Suppressor macrophage treated with lipopolysaccharide for 4 hours (primary cell): ENCODE measurements at places on chromosomes 6 and 20.
A peak's percentile ranks its signal among the peaks of the same experiment; 100 is the strongest.

DNA sequence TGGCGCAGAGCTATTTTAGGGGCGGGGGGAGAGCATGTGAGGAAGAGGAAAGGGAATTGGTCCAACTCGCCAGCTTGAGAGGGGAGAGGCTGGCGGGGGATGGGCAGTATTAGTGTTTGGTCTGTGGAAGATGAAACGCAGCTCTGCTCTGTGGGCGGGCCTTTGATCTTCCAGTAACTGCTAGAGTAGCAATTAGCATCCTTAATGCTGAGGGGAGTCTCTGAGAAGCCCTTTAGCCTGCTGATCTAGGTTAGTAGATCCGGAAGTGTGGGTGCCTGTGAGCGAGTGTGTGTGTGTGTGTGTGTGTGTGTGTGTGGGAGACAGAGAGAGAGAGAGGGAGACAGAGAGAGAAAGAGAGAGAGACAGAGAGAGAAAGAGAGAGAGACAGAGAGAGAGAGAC, 117.2 kb upstream of the BACH2 start:
- no peak for DNase-seq

DNA sequence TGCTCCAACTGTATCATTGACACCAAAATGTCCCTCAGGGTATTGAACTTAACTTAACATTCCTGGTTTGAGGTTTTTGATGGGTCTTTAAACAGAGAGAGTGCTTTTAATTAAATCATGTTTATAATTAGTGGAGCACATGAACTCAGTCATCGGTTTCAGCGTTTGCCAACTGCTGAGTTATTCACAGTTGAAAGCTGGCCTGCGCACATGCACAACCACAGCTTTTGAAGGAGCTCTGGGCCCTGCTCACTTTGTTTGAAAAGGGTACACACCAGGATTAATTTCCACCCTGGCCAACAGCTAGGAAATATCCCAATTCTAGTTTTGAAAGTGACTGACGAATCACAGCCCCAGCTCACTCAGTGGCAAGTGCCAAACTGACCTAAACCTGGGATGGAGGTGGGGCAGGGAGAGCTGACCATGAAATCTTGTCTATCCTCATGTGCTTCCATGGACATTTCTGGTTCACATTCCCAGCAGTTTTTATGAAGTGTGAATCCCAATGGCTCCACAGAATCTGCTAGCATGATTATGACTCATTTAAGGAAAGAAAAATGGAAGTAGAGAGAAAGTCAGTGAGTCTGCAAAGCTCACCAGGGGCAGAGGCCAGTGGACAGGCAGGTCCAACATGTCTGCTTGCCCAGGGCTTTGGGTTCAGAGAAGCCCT, 247.8 kb downstream of the FNDC1 start:
- no peak for DNase-seq

GRCh38 chr6:15244620-15245360, 1.1 kb upstream of the JARID2 start:
- DNase-seq = peak; percentile 61

GRCh38 chr6:134245041-134245440, 72.9 kb downstream of the SGK1 start:
- DNase-seq = no peak

DNA sequence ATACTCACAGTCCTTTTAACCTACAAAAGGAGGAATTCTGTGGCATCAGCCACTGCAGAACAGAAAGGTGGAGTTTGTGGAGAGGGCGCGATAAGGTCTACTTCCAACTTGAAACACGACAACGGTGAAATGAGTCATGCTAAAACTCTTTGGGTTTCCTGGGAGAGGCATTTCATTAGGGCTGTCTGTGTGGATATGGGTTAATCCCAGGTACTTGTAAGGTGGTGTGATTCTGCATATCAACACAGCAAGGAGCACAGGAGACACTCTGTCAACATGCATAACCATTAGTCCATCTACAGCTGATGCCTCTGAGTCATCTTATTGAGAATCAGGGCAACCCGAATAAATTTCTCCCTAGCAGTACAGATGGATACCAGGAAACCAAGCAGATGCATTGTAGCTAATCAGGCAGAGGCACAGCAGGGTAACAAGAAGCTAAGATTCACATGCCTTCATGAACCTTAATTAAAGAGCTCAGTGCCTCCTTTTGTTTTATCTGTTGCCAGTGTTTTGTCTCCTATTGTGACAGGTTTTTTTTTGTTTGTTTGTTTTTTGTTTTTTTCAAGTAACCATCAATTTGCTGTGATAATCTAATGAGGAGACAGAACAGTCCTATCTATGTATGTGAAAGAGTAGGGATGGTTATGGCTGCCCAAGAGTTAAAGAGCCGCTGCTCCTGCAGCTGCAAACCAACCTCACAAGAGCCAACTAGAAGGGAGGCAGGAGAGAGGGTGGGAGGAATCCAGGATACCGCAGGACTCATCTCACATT, 315.8 kb upstream of the SOX4 start:
- DNase-seq = no peak

GRCh38 chr20:10610251-10610650, 63.5 kb downstream of the JAG1 start:
- peak; percentile 49 for DNase-seq

- DNase-seq = peak; percentile 75
Observed at GRCh38 chr6:105484238-105485161, 81.6 kb upstream of the PREP start.

DNA sequence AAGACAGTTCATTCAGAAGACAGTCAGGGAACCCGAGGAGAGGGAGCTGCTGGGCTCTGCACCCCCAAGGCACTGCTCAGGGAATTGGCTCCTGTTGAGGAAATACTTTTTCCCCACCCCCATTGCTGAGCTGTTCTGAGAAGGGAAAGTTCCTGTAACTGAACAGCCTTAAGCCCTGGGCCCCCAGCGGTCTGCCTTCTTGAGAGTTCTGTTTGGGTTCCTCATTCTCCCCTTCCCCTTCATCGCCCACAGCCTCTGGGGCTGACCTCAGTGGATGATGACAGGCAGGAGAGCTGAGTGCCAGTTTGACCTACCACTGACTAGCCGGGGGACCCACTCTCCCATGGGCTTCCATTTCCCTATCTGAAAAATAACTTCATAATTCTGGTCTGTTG, 10.7 kb downstream of the HCK start:
- peak; percentile 98 for DNase-seq

- DNase-seq = no peak
Observed at GRCh38 chr6:36976007-36976264, 10.1 kb downstream of the MTCH1 start.

DNA sequence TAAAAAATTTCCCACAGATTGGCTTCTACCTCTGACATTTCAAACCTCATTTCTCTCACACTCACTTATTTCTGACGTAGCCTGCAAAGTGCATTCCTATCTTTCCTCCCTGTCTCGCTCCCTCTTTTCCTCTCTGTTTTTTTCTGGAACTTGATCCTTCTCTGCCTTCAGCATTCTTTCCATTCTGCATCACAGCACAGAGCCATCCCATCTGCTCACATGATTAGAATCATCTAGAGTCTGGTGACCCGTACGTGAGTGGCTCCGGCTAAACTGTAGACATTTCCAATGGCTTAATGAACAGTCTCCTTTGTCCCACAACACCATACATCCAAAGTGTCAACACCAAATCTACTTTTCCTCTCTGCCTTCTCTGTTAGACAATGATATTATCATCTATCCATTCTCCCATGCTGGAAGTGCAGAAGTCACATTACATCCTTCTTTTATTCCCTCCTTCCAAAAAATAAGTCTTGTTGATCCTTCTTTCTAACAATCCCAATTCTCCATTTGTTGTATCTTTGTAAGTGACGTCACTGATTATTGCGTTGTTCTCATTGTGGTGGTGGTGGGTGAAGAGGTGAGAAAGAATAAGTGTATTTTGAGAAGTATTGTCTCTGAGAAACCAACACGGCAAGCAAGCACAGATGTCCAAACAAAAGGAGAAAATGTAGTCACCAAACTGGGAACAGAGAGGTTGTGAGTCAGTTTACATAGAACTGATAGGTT, 41.6 kb downstream of the OPRM1 start:
- no peak for DNase-seq

GRCh38 chr6:138796771-138797170, 884 bp downstream of the ECT2L start:
- DNase-seq = no peak

- no peak for DNase-seq
Observed at GRCh38 chr20:41006126-41006935, 22.3 kb upstream of the TOP1 start.

- no peak for DNase-seq
Observed at GRCh38 chr20:48821261-48821920, 6.4 kb downstream of the PREX1 start.

DNA sequence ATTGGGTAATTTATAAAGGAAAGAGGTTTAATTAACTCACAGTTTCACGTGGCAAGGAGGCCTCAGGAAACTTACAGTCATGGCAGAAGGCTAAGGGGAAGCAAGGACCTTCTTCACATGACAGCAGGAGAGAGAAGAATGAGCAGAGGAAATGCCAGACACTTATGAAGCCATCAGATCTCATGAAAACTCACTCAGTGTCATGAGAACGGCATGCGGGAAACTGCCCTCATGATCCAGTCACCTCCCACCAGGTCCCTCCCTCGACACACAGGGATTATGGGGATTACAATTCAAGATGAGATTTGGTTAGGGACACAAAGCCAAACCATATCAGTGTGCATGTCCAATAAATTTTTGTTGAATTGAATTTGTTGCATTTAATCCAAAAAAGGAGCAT, 52.0 kb downstream of the ECT2L start:
- no peak for DNase-seq

DNA sequence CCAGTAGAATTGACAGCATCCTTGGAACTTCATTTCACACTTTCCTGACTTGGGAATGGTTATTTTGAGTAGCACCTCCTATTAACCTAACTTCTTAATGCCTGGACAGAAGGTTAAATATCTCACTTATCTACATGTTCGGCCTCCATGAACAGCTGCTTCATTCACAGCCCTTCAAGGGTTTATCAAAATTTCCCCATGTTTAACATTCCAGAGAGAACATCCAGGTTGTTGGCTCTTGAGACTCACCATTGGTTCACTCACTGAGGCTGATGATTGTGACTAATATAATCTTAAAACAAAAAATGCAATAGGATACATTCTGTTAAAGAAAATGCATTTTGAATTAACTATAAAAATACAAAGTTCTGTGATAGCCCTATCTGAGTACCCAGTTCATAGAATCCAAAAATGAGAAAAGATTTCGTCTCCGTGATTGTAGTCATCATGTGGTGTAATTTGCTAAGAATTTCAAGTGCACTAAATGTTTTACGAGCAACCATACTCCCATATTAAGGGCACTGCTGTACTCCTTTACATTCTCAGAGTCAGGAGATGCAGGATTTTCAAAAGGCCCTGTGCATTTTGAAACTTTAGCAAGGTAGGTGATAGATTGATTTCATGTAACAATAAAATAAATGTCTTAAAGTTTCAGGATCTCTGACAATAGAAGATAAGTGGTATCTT, 260.6 kb upstream of the TAB2 start:
- no peak for DNase-seq

DNA sequence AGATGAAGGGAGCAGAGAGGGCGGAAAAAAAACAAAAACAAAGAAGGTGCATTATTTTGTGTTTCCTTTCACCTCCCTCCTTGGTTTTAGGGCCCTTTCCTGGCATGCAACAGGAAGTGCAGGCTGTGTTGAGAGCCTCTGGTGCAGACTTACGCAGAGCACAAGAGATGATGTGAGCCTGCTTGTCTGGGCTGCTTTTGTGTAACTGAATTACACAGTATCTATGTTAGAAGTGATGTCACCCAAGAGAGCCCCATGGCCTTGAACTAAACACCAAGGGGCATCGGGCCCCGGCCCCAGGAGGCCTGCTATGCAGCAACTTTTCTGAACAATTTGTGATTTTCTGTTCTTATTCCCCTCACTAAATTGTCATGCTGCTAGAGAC, 25.5 kb downstream of the GNAS start:
- DNase-seq = no peak

- DNase-seq = no peak
Observed at GRCh38 chr6:46989398-46989797, 52.7 kb downstream of the ADGRF1 start.

GRCh38 chr20:3101737-3102574, 17.4 kb upstream of the AVP start:
- no peak for DNase-seq

DNA sequence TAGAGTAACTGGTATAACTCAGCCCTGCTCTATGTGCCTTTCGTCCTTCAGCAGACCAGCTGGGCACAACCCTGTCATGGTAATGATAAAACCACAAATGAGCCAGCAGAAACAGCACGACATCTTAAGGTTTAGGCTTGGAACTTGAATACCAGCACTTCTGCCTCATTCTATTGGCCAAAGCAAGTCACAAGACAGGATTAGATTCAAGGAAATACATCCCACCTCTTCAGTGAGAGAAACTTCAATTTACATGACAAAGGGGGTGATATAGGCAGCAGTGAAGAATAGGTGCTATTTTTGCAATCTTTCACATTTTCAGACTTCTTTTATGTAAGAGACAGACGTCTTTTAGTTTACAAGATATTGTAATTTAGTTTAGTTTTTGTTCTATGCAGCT, 69.8 kb upstream of the SLC35F1 start:
- no peak for DNase-seq

DNA sequence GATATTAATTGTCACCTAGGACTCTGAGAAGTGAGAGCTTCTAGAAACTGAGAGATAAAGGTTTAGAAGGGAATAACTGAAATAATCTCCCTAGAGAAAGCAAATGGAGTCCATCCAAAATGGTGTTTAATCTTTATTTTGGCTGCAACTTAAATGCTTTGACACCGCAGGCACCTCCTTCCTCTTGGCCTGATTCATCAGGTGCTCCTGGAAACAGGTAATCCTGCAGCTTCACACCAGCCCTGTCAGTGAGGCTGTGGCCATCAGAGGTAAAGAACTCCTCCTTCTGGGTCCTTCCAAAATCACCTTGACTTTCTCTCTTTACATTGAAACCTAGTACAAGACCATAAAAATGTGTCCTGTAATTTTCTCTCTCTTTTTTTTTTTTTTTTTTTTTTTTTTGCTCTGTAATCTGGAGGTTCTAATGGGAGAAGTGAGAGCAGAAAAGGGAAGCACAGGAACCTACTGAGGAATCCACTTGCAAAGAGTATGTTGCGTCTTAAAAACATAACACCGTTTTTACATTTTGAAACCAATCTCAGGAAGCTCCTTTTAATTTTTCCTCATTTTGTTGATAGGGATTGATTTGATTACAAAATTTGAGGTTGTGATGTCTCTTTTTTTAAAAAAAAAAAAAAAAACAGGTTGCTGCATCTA, 124.2 kb downstream of the LRRC1 start:
- DNase-seq = peak; percentile 12

DNA sequence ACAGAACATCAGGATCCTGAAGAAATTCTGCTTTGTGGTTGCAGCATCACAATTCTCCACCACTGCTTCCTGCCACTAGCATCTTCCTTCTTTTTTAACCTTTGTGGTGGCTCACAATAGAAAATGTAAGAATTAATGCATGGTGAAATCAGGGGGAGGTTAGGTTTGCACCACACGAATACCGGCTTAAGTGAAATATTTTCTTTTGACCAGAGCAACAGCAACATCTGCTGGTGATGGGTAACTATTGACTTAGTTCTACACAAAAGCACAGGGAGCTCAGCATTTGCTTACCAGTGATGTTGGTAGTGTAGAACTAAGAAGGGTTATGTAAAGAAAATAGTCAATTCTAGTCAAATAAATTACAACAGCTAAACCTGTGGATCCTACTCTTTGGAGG, 280.5 kb downstream of the SYNE1 start:
- peak; percentile 57 for DNase-seq
